Sigmoid colon (tissue), 7 donors: ENCODE measurements at places on chromosomes 12 and 14. TPM values are rescaled to one million over a fixed set of nuclear protein-coding genes. Genes with fewer than 3 reads are reported as not detected.

Gene RERG
- 9.6 TPM for polyA plus RNA-seq

Gene TSHR
- not detected for polyA plus RNA-seq

Gene SRRM4
- polyA plus RNA-seq, result 0.07 TPM

Gene DBX2
- not detected for polyA plus RNA-seq

Gene P2RX2
- polyA plus RNA-seq, result not detected

Gene TMPRSS12
- not detected for polyA plus RNA-seq

Gene RALGAPA1
- 10.2 TPM for polyA plus RNA-seq

Gene FAM186B
- polyA plus RNA-seq, result not detected

Gene TAS2R13
- polyA plus RNA-seq, result not detected

Gene NGB
- 1.9 TPM for polyA plus RNA-seq

Gene LMNTD1
- polyA plus RNA-seq, result not detected

Gene BCAT1
- polyA plus RNA-seq, result 12.0 TPM

Gene SYNJ2BP
- polyA plus RNA-seq, result 18.7 TPM

Gene CRIP1
- polyA plus RNA-seq, result 403 TPM

Gene ZC2HC1C
- 1.2 TPM for polyA plus RNA-seq

Gene KLRC2
- 0.74 TPM for polyA plus RNA-seq

Gene OR2AP1
- not detected for polyA plus RNA-seq

Gene ATN1
- 30.1 TPM for polyA plus RNA-seq
